AG08395 (cell line): ENCODE measurements at places on chromosomes 2 and 18.

DNA sequence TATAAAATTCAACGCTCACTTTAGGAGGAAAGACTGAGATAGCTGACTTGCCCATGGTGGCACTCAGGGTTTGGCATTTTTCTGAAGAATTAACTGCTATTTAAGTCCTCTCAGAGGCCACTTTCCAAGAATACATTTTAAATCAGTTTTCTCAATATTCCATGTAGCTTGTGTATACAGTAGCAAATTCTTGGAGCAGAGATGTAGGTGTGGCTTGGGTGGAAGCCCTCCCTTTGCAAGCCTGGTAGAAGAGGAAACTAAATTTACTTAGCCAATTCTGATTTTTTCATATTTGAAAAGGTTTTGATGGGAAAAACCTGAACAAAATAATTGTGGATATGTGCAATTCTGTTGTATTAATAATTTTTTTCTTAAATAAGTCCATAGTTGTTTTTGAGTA lies 14.0 kb upstream of the ITGAV start:
- DNase-seq = no peak

DNA sequence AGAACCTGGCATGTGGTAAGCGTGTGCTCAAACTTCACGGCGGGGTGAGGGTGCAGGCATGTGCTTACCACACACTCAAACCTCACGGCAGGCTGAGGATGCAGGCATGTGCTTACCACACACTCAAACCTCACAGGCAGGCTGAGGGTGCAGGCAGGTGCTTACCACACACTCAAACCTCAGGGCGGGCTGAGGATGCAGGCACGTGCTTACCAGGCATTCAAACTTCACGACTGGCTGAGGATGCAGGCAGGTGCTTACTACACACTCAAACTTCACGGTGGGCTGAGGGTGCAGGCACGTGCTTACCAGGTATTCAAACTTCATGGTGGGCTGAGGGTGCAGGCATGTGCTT lies 105.0 kb upstream of the ALKAL2 start:
- DNase-seq = no peak

DNA sequence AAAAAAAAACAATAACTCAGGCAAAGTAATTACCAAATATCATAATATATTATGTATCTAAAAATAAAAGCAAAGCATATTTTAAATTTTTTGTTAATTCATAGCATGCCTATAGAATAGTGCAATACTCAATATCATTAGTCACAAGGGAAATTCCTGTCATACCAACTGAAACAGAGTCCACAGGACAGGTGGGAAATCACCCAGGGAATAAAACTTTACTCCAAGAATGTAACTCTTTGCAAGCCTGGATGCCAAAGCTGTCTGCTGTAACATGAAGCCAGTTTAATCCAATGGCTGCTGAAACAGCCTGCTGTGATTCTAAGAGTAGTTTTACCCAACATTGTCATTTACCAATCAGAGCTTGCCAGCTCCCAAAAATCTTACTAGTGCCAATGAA lies 40.0 kb upstream of the SULT1C3 start:
- no peak for DNase-seq

- DNase-seq = no peak
Measured at GRCh38 chr18:13597068-13597467, 129.3 kb downstream of the FAM210A start.

- DNase-seq = no peak
Measured at GRCh38 chr2:23200068-23200786, 184.8 kb upstream of the KLHL29 start.

- DNase-seq = no peak
Measured at GRCh38 chr2:72128843-72129227, 18.8 kb downstream of the CYP26B1 start.

DNA sequence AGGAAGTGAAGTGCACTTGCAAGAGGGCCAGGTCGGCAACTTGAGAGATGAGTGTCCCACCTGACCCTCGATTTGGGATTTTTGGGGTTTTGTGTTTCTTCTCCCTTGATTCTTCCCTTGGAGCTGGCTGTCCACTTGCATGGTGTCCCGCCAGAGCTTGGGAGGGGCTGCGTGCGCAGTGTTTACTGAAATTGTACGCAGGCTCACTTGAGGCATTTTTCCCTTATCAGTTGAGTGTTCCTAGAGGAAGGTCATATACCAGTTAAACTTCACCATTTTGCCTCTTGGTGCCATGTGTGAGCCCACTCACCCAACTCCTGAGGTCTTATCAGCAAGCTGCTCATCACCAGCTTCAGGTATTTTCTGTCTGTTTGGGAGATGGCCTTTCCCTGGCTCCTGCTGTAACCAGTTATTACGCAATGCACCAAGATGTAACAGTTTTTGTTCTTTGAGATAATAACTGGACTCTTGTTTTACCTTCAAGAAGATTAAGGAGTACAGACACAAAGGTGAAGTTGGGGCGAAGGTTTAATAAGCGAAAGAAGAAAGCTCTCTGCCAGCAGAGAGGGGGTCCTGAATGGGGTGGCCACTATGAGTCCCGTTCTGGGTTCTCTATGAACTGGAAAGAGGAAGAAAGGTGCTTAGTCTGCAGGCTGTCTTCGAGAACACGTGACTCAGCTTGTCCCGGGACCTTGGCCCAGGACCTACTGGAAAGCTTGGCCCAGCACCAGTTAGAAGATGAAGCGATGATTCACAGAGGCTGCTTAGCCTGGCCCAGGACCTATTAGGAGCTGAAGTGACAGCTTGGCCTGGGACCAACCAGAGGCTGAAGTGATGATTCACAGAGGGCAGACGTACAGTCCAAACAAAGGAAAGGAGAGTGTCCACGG lies 21.5 kb upstream of the TXNL4A start:
- DNase-seq = peak; percentile 97

GRCh38 chr2:234745347-234745746 lies 206.5 kb upstream of the SH3BP4 start:
- no peak for DNase-seq

DNA sequence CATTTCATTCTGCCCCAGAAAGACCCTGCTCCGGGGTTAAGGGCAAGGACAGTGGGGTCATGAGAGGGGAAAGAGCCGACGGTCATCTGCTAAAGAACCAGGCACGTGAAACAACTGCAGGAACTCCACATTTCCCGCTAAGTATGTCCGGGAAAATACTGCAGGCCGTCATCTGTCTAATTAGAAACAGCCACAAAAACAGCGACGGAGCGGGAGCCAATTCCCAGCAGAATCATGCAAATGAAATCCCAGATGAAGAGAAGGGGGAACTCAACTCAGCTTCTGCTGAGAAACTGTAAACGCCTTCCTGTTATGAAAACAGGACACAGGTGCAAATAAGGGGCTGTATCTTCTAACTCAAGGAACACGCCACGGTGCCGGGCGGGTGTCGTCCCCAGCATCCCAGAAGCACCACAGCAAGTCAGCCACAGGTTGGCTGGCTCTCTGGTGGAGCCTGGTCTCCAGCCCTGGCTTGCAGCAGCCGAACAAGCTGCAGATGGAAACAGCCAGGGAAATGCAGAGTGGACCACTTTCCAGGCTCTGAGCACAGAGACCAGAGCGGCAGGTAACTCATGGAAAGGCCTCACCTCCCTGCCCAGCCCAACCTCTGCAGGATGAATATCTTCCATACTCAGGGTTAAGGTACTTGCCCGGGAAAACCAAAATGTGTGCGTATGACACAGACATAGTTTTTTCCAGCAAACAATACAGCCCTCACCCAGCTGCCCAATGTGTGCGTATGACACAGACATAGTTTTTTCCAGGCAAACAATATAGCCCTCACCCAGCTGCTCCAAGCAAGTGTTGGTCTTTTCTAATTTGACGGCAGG lies 28.9 kb downstream of the PXDN start:
- peak; percentile 60 for DNase-seq

DNA sequence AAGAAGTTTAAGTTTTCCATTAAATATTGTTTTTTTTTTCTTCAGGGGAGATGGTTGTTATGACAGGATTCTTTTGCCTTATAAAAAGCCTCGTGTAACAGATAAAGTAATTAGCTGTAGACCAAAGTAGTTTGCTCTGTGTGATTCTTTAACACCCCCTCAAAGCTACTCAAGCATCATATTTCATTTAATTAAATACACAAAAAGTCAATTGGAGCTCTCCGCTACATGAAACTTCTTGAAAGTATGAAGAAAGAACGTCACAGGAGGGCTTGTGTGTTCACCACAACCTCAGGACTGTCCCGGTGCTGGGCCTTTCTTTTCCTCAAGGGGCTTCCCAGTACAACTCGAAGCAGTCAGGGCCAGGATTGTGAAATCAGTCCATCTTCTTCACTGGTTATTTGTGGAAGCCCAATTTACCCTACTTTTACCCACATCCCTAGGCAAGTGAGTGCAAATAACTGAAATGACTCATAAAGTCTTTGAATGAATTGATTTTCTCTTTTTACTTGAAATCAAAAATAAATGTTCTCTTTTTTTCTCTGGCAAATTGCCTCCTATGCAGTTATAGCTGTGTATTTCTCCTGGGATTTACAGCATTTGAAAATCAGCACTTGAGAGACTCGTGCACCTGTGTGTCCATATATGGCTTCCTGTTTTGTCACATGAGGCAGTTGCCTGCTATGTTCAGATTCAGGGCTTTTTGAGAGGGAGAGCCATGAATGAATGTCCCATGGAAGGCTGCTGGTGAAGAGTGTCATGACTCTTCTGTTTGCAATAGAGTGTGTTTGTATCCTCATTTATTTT lies 48.6 kb downstream of the LINC00305 start:
- no peak for DNase-seq

GRCh38 chr2:217383620-217384019 lies 523.8 kb upstream of the TNP1 start:
- no peak for DNase-seq

GRCh38 chr2:43340945-43341356 lies 114.5 kb upstream of the ZFP36L2 start:
- peak; percentile 61 for DNase-seq

DNA sequence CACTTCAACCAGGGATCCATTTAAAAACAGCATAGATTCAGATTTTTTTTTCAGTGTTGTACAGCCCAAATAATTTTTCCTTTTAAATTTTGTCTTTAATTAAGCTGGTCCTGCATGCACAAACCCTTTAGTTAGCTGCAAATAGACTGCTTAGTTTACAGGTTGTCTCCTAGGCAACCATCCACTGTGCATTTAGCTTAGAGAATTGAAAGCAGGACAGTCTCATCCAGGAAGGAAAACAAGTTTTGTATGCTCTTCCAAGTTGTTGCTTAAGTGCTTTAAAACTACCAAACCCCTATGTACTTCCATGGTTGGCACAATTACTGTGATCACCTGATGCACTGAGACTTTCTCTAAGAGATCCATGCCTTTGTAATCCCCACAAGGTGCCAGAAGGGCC lies at the start of gene MAP3K19:
MAP3K19 (minus strand) TSS at position 148 of the 400 bp plus-strand sequence. CDS start 22,800 bp downstream, outside the sequence.
- DNase-seq = no peak

DNA sequence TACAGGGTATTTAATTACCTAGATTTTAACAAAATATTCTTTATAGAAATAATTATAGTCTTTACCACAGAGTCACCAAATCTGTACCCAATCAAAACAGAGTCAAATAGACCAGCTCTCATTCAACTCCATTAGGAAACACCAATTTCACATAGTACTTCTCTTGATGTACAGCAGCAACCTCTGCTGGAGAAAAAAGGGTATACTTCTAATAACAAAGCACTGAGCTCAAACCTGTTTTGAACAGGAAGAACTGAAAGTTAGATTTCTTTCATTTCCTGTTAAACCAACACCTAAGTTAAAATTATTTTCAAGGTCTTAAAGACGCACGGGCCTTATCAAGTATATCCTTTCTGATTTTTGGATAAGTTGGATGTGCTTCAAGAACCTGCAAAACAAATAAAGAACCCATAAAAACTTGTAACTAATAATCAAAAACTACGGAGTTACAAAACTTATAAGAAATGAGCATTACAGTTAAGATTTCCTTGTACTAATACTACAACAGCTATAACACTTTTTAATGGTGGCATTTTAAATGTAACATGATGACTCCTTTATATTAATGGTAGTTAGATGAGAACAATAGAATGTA lies 79.0 kb downstream of the TTC21B start:
- DNase-seq = peak; percentile 60

GRCh38 chr2:36287363-36288275 lies 68.0 kb upstream of the CRIM1 start:
- no peak for DNase-seq

DNA sequence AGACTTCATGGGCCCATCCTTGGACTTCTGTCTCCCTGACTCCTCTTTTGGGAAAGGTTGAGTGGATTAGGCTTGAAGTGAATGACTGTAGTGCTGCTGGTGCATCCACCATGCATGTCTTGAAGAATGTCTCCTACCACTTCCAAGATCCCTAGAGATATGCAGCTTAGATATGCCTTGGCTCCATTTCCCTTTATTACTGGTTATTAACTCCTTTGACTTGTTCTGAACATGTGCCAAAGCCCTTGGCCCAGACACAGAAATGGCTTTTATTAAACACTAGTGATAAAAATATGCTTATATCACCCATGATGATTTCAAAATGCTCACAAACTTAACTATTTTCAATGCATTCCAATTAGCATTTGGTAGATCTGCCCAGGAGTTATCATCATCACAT lies 90.0 kb upstream of the SLC14A2 start:
- DNase-seq = no peak

DNA sequence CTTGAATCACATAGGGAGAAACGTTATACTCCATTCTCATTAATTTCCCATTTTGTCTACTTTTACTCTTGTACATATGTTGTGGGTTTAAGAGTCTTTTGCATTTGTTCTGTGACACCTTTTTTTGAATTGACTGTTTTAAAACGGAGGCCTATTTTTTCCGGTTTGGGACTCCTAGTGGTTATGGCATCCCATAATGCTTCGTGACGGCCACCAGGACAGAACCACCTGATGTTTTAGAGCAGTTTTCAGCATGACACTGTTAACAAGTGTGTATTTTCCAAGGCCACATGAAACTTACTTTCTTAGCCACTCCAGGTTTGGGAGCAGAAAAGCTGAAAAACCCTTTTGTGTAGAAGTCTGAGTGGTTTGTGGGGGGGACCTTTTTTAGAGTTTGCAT lies 8.4 kb downstream of the SOX11 start:
- no peak for DNase-seq

DNA sequence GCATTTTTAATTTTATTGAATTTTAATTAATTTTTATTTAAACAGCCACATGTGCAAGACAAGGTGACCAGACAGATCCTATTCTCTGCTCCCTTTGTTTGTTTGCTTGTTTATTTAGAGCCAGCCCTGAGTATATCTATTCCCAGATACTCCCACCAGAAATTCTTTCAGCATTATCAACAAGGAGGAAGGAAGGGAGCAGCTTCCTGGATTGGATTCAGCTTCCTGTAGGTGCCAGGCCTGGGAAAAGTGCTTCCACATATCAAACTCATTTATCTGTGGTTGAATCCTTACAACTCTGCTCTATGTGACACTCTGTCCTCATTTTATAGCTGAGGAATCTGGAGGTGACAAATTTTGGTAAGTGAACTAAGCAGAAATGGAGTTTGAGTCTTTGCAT lies 60.5 kb upstream of the KLF7 start:
- peak; percentile 7 for DNase-seq

GRCh38 chr18:1968801-1969498 lies 602.4 kb downstream of the METTL4 start:
- DNase-seq = no peak

DNA sequence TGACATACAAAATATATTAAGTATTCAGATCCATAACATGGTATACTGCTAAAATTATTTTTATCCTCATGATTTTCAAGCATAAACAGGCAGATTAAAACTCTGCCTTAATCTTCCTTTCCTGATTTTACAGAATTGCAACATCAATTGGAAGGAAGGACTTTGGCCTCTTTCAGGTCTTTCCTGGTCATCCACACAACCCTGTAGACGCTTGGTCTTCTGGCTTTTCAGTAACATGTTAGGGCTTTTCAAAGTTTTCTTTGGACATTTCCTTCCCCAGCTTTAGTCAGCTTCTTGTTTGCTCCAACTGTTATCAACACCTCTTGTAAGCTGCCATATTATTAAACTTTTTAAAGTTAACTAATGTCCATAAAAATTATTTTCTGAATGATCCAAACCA lies 1364.9 kb upstream of the NRXN1 start:
- DNase-seq = no peak

GRCh38 chr18:23718243-23718720 lies 29.0 kb downstream of the LAMA3 start:
- peak; percentile 40 for DNase-seq
